ENCODE measurements at places on chromosomes 13 and 19.

GRCh38 chr13:78372581-78372980 is 230.8 kb downstream of the POU4F1 start:
- no peak for DNase-seq

DNA sequence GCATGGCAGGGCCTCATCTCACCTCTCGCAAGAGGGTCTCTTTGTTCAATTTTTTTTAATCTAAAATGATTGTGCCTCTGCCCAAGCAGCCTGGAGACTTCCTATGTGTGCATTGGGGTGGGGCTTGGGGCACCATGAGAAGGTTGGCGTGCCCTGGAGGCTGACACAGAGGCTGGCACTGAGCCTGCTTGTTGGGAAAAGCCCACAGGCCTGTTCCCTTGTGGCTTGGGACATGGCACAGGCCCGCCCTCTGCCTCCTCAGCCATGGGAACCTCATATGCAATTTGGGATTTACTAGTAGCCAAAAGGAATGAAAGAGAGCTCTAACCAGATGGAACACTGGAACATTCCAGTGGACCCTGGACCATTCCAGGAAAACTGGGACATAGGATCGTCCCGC is 8.0 kb downstream of the FXYD3 start:
- DNase-seq = no peak

DNA sequence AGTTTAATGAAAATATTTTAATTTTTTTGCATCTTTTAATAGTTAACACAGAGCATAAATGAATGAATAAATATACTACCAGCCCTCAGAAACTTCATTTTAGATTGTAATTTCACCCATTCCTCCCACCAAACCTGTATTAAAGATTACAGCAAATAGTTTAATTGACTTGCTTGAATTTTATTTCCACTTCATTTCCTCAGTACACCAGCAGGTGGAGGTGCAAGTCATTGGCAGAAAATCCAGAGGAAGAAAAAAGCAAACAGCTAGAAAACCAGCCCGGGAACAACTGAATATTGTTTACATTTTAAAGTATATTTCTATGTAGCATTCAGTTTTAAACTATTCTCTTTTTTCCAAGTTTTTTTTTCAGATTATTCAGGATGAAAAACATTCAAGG is 177.8 kb downstream of the OLFM4 start:
- no peak for DNase-seq

- no peak for DNase-seq
These were observed 14.0 kb upstream of the TMPRSS9 start for GRCh38 chr19:2345794-2346663.

- no peak for DNase-seq
These were observed 529.4 kb upstream of the HTR2A start for GRCh38 chr13:47426126-47426849.

- no peak for DNase-seq
These were observed 92.1 kb downstream of the GPC6 start for GRCh38 chr13:93318534-93319254.

DNA sequence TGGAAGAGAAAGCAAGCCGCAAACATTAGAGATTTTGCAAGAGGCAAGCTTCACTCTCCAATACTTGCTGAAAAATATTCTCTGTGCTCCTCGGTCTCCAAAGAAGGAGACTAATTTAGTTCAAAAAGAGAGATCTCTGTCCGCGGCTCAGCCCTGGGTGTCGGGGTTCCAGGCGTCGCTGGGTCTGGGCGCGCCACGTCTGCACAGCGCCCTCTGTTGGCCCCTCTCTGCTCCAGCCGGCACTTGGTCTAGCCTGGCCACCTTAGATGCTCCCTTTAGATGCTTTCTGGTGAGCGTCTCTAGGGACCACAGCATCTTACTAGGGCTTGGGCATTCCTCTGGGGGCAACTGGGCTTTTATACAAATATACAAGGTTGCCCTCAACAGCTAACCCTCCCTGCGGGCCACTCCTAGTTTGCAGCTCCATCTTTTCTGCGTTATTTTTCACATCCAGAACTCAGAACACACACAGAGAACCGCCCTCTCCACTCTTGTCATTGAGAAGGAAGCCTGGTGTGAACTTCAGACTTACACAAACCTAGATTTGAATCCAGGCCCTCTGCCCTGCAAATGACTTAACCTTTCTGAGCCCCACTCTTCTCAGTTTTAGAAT is 78.3 kb downstream of the CYSLTR2 start:
- peak; percentile 31 for DNase-seq

DNA sequence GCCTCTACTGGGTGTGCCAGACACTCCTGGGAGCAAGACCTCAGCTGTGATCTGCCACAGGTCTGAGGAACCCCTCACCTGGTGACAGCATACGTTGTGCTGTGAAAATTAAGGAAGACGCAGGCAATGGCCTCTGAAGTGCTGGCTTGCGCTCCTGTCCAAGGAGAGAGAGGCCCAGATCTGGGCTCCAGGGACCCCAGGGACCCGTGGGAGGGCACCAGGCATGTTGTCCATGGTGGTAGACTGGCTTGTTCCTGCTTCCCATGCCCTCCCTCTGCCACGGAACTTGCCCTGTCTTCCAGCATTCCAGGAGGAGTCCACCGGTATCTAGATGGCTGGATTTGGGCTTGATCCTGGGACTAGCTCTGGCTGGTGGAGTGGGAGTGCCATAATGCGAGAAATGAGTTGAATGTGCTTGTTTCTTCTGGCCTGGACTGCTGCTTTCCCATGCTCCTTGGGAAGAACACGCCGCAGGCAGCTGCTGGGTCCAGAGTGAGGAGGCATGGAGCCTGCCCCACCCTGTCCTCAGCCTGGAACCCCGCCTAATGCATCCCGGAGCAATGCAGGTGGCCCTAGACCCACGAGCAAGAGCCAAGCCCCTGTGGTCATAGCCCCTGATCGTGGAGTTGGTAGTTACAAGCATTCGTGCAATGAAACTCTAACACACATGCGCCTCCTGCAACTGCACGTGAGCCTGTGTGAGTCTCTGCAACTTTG is 190.2 kb downstream of the TEX29 start:
- no peak for DNase-seq
